ENCODE measurements at places on chromosomes 6 and 20. TPM values are rescaled to one million over a fixed set of nuclear protein-coding genes. Genes with fewer than 3 reads are reported as not detected.

DNA sequence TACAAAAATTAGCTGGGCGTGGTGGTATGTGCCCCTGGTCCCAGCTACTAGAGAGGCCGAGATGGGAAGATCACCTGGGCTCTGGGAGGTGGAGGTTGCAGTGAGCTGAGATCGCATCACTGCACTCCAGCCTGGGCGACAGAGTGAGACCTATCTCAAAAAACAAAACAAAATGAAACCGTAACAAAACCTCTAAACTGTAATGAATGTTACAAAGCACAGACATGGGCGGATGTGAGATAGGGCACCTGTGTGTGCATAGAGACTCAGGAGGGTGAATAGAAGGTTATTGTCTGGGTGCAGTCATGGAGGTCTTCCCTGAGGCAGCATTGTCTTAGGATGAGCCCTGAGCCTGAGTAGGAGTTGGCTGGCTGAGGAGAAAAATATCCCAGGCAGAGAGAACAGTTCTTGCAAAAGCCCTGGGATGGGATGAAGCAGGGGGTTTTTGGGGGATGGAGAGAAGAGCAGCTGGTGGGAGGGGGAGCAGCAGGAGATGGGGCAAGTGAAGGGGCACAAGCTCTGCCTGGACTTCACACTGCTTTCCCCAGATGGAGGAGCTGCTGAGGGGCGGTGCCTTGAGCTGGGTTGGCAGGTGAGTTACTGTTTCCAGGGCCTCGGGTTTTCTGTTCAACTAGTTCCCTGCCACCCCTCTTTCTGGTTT, 5.2 kb downstream of the BCAS4 start:
- DNase-seq, result no peak

DNA sequence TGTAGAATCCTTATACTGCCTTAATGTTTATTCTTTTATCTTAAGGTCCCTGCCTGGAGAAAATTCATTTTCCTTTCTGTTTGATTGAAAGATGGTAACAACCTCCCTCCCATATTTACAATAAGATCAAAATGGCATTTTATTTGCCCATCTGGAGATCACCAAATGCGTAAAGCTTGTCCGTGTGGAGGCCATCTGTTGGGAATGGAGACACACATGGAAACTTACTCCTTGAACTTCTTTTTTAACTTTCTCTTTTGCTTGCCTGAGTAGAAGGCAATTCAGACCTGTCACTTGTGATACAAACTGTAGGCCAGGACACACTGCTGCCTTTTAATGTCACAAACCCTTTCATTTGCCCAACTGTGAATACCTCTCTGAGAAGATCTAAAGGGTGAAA, 144.8 kb upstream of the CEP162 start:
- DNase-seq, result no peak

DNA sequence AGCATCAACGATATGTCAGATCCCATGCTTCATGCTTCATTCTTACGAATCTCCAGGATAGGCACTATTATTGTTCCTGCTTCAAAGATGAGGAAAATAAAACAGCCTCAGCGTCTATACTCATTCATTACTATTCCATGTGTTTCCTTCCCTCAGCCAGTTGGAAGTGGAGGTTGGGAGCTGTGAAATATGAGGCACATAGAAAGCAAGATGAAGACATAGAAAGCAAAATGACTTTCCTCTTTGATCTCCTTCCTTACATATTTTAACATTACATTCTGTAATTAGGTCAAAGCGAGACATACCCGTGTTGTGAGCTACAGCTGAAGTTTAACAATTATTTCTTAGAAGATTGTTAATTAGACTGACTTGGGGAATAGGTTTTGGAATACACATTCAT, 125.4 kb downstream of the FYN start:
- no peak for DNase-seq

DNA sequence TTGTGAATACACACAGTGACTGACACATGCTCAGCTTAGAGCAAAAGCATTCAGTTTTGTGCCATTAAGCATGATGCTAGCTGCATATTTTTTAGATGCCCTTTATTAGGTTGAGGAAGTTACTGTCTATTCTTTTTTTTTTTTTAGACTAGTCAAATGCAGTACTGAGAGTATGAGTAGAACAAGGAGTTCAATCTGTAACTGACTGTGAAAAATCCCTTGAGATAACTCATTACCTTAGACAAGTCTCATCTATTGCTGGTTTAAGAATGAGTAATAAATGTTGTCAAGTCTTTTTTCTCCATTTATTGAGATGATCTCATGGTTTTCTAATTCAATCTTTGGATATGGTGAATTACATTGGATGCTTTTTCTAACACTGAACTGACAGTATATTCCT, 23.2 kb downstream of the AHI1 start:
- no peak for DNase-seq

DNA sequence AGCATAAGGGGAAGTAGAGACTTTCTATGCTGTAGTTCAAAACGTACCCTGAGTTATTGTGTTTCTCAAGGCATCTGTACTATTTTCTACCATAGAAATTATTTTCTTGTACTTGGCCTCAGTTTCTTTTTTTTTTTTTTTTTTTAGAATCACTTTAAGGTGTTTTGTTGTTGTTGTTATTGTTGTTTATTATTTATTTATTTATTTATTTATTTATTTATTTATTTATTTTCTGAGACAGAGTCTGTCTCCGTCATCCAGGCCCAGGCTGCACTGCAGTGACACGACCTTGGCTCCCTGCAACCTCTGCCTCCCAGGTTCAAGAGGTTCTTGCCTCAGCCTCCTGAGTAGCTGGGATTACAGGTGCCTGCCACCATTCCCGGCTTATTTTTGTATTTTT, 179.1 kb downstream of the GRIK2 start:
- no peak for DNase-seq

- DNase-seq, result peak; percentile 67
Observed at GRCh38 chr6:28816909-28817807, 106.6 kb downstream of the TRIM27 start.

DNA sequence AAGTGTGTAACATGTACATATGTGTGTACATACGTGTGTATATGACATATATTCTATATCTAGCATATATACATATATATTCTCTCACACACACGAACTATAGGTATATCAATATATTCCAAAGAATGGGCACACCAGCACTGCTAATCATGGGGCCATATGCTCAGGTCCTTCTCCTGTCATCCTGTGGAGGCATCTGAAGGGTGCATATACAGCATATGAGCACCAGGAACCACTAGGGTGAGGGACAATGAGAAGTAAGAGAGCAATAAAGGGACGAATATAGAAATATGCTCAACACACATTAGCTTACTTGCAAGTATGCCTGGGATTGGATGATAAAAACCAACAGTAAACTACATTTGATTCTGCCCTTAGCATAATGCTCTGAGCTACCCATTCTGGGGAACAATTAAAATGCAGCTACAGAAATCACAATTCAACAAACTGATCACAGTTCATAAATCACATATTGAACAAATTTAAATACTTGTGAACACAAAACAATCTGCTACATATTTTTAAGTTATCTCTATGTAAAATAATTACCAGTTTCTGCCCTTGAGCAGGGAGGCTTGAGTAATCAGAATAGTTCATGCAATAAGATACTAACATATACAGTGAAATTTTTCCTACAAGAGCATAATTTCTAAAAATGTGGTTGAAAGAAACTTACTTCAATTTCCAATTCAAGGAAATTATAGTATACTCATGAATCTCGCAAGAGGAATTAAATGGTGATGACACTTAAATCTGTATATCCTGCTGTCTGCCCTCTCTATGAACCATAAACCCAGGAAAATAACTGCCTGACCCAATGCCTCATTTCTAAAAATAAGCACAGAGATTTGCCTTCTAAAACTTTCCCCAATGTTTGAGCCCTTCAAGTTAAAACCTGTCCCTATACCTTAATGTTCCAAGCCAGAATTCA, 272.2 kb upstream of the THEMIS start:
- no peak for DNase-seq

- no peak for DNase-seq
Observed at GRCh38 chr20:17295151-17295726, 68.4 kb downstream of the PCSK2 start.

DNA sequence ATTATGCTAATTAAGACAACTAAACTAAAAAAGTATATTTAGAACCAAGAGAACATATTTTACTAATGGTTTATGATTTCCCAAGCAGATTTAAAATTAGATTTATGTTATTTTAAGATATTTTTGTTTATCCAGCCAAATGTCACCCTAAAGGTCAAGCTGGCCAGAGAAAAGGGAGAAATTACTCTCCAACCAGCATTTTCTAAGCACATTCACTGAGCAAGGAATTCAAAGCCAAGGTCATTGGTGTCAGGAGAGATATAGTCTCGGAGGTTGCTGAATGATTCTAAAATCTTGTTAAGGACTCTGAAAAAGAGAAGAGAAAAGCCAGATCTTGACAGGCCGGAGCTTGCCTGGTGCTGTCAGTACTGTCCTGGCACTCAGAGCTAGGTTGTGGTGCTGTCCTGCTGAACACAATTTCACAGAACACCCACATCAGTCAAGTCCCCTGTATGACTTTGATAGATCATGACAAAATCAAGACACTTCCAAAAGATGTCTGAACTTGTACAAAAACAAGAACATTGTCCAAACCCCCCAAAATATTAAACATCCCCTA, 222.3 kb upstream of the SMLR1 start:
- no peak for DNase-seq

GRCh38 chr20:10474606-10475184, 39.6 kb downstream of the SLX4IP start:
- no peak for DNase-seq

DNA sequence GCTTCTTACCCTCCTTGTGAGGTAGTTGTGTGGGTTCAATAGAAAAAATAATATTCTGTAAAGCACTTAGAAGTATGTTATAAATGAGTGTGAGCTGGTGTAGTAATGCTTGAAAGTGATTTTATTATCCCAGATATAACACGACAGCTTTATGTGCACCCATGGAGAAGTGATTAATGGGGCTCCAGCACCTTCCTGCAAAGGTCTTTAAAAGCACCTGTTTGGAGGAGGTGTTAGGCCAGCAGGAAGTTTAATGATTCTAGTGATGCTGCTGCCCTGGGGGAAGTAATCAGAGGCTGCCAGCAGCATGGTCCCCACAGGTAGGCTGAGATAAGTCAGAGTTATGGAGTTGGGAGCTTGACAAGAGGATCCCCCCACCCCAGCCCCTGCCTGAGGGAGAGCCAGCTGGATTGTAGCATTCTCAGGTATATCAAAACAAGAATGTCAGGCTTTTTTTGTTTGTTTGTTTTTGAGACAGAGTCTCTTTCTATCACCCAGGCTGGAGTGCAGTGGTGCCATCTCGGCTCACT, 166.3 kb downstream of the PHACTR1 start:
- DNase-seq, result no peak

DNA sequence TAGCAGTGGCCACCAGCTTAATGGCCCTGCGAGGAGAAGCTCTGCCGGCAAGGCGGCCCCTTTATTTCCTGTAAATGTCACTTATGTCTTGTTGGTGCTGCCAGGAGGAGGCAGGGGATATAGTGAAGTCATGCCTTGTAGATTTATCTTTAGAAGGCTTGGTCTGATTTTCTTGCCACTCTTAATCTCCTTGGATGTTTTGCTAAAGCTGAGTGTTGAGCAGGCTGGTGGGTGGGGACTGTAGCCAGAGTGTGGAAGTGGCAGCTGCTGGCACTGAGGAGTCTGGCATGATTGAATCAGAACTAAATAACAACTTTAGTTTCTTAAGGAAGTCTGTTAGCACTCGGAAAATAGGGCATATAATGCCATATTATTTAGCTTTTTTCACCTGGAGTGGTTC, 77.9 kb downstream of the PHF20 start:
- DNase-seq, result no peak

GRCh38 chr6:37807656-37808055, 11.9 kb upstream of the ZFAND3 start:
- no peak for DNase-seq

- DNase-seq, result peak; percentile 83
Observed at GRCh38 chr6:30615219-30615957, 1.7 kb downstream of the PPP1R10 start.

The MOG gene
- not detected for total RNA-seq

The TOX2 gene
- total RNA-seq, result not detected

The PRSS35 gene
- total RNA-seq, result not detected

Measured in HepG2 (cell line).